ENCODE measurements at places on chromosomes 2 and 18. TPM values are rescaled to one million over a fixed set of nuclear protein-coding genes. Genes with fewer than 3 reads are reported as not detected.

DNA sequence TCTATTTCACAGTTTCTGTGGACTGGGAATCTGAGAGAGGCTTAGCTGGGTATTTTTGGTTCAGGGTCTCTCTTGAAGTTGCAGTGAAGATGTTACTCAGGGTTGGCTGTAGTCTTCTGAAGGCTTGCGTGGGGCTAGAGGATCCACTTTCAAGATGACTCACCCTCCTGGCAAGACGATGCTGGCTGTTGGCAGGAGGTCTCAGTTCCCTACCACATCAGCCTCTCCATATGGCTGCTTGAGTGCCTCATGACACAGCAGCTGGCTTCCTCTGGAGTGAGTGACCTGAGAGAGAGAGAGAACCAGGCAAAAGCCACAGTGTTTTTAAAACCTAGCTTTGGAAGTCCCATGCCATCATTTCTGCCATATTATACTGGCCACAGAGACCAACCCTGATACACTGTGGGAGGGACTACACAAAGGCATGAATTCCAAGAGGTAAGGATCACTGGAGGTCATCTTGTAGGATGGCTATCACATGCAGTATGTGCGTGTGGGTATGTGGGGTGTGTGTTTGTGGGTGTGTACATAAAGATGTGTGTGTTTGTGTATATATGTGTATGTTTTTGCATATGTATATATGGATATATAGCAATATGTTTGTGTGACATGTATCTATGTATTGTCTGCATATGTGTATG, 25.1 kb downstream of the DNPEP start:
- DNase-seq, result peak; percentile 96

GRCh38 chr2:10234013-10234306, 68.7 kb upstream of the HPCAL1 start:
- no peak for DNase-seq

GRCh38 chr18:48813833-48814489, 136.8 kb downstream of the SMAD7 start:
- peak; percentile 18 for DNase-seq

Gene DPP4
- total RNA-seq, result not detected

Gene IL1R2
- 0.57 TPM for total RNA-seq

Gene PID1
- 4.6 TPM for total RNA-seq

Gene UGT1A7
- total RNA-seq, result not detected

DNA sequence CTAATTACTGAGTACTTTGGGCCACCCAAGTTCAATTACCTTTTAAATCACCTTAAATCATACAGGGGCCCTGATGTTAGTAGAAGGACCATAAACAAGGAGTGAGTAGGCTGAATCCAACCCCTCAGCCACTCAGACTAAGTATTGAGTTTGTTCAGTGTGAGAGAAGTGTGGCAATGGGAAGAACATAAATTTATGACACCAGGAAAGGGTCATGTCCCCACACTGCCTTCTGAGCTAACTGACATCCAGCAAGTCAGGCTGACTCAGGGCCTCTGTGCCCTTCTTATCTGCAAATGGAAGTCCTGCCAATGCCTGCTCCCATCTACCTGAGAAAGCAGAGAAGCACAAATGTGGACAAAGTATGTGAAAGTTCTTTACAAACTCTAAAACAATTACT, 12.9 kb downstream of the PLEKHM3 start:
- no peak for DNase-seq

DNA sequence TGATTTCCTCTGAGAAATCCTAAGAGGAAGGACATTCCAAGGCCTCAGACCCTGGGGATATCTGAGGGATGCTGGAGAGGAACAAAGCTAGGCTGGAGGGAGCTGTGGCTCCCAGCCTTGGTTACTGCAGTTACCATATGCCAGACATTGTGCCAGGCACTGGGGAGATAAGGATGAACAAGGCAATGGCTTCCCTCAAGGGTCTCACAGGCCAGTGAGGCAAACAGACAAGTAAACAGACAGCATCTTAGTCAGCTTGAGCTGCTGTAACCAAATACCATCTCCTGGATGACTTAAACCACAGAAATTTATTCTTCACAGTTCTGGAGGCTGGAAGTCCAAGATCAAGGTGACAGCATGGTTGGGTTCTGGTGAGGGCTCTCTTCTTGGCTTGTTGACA, 91.8 kb downstream of the SKA1 start:
- DNase-seq, result peak; percentile 18

DNA sequence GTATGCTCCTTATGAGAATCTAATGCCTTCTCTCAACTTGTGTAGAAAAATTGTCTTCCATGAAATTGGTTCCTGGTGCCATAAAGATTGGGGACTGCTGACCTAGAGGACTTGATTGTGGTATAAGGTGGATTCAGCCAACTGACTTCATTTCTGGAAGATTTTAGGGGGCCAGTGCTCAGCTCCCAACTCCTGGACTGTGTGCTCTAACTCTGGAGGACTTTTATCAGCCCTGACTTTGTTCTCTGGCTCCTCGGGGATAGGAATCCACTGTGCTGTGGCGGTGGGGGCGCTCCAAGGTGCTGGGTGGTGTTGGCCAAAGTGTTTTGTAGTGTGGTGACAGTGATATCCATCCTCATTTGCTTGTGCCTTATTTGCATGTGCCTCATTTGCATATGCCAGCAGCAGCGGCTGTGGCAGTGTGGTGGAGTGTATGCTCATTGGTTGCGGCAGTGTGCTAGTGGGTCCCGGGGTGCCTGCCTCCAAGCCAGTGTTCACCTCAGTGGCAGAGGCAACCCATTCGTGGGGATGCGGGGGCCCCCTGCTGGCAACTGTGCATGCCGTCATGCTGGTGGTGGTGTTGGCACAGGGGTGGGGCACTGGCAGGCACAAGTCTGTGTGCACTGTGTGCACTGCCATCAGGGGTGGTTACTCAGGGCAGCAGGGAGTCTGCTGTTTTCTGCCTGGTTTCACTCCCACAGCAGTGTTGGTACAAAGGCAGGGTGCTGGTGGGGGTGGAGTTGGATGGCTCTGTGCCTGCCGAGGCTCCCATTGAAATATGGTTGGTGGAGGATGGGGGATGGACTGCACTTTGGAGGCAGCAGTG, 19.6 kb downstream of the EHBP1 start:
- no peak for DNase-seq

DNA sequence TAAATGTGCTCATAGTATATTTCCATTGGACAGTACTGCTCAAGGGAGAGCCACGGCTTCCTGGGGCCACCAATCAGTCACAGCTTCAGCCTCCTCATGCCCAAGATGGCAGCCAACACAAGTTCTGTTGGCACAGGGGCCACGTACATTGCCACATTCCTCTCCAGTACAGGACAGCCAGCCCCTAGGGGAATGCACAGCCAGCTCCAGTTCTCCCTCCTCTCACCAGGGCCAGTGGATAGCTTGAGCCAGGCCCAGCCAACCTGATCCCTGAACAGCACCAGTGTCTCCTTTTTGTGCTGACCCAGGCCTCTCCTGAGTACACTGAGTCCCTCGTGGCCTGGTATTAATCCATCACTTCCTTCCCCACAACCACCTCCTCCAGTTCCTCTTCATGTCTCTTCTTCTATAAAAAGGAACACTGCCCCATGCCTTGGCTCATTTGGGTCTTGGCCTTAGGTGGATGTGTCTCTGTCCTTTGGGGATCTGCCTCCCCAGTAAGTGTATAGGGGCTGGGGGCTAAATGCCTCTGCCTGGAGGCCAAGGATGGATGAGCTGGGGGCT, 168.7 kb downstream of the TNS1 start:
- DNase-seq, result no peak

Gene MAP2
- 1.5 TPM for total RNA-seq

- peak; percentile 26 for DNase-seq
These were observed 9.3 kb upstream of the EFHD1 start for GRCh38 chr2:232623768-232624765.

DNA sequence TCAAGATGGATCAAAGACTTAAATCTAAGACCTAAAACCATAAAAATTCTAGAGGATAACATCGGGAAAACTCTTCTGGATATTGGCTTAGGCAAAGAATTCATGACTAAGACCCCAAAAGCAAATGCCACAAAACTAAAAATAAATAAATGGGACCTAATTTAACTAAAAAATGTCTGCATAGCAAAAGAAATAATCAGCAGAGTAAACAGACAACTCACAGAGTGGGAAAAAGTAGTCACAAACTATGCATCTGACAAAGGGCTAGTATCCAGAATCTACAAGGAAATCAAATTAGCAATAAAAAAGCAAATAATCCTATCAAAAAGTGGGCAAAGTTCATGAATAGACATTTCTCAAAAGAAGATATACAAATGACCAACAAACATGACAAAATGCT, 18.2 kb upstream of the ASB18 start:
- DNase-seq, result no peak

DNA sequence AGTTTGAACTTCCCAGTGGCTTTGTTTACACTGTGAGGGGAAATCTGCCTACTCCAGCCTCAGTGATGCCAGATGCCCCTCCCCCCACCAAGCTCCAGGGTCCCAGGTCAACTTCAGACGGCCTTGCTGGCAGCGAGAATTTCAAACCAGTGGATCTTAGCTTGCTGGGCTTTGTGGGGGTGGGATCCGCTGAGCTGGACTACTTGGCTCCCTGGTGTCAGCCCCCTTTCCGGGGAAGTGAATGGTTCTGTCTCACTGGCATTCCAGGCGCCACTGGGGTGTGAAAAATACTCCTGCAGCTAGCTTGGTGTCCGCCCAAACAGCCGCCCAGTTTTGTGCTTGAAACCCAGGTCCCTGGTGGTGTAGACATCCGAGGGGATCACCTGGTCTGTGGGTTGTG, 70.0 kb upstream of the NEUROD1 start:
- DNase-seq, result no peak

Gene POTEI
- total RNA-seq, result 0.33 TPM

DNA sequence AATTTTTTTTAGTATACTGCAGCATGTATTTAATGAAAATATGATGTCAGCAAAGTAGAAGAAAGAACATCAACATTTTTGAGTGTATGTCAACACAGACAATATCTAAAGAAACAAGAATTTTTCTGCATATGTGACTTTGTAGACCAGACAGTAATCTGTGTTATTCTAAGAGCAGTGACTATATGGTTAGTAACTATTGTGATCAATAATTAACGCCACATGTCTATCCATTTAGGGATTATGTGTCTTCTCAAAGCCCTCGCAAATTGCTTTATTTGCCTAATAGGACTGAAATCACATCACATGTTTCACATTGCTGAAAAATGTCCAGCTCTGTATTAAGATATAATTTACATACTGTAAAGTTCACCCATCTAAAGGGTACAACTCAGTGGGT, 107.8 kb downstream of the GFPT1 start:
- no peak for DNase-seq

DNA sequence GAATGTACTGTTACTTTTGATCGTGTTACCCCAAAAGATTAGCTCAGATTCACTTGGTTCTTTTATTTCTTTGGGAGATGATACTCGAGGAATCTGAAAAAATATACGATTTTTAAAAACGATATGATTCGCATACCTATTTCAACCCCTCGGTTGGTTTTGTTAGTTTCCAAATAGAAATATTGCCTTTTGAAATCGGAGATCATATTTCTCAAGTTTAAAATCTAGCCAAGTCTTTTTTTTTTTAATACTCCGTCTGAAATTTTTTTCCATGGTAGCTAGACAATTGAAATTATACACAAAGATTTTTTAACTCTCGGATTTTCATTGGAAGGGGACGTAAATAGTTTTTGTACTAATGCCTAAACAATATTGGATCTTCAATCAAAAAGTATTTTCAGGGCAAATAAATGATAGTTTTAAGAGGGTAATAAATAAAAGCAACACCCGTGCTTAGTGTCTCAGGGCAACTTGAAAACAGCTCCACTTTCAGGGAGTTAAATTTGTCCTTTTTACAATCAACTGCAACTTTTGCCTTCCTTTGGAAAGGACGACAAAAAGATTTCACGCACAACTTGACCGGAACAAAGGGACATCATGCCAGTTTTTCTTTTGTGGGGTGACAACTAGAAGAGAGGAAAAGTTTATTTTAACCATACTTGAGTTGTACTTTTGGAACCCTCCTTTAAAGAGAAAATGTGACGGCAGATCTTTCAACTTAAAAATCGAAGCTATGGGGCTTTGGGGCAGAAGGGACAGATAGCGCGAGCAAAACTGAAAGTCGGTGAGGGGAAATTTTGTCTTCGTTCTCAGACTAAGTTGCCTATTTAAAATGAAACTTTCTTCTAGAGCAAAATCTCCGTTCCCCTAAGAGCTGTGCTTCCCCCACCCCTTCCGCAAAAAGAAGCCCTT, 5.8 kb upstream of the ONECUT2 start:
- DNase-seq, result no peak

Gene HOXD8
- total RNA-seq, result 8.9 TPM

GRCh38 chr18:75101916-75102315, 107.0 kb downstream of the PTGR3 start:
- no peak for DNase-seq

- peak; percentile 48 for DNase-seq
These were observed 44.0 kb downstream of the PDCL3 start for GRCh38 chr2:100606726-100607343.

Gene TLX2
- total RNA-seq, result not detected

DNA sequence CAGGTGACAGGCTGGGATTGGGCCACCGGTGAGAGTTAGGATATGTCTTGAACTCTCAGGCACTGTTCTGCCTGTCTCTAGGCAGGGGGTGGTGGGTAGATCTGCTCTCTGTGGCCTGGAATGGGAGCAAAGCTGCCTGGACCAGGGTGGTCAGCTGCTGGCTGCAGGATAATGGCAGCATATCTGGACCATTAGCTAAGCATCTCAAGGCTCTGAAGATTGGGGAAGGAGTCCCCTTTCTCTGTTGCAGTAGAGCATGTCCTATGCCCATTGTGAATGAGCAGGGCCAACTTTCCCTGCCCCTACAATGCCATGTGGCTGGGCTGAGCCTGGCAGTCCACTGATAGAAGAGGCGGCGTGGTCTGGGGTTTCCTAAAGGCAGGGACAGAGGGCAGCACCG, 34.6 kb downstream of the LOXHD1 start:
- no peak for DNase-seq

Gene SULT1C2
- total RNA-seq, result 2.3 TPM

- DNase-seq, result no peak
These were observed 47.6 kb upstream of the MSH6 start for GRCh38 chr2:47735136-47735869.

DNA sequence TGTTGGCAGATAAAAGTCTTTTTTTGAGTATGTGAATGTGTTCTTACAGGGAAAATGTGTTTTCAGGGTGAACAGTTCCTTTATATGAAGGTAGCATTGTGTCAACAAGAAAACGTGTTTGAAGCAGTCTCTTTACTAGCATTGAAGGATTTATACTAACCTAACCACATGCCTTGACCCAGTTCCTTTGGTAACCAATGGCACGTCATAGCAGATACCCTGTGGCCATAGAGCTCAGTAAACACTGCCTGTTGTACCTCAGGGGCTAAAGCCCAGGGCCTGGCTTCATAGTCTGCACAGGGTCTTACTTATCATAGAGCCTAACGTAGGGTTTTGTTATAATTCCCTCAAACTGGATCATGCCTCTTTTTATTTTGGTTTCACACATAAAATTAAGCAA, 32.1 kb upstream of the NFU1 start:
- no peak for DNase-seq

DNA sequence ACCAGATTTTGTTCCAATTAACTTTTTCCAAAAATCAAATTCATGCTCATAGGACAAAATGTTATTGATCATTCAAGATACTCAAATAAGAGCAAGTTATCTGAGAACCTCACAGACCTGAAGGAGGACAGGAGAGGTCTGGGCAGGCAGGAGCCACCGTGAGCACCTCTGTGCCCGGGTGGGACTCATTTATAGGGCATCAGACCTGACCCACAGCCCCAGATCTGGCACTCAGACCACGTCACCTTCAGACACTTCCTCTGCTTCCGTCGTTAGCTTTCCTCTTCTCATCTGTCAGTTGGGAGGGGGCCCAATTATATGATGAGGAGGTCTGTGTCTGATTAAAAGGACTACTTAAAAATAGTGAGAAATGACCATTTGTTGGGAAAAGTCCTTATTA, 169.4 kb downstream of the EIPR1 start:
- no peak for DNase-seq

Gene KIAA2012
- total RNA-seq, result not detected

Data from HT1080 (cell line).